ENCODE measurements at places on chromosomes 11 and 22.

- no peak for DNase-seq
Measured at GRCh38 chr11:134532921-134533421, 120.9 kb upstream of the B3GAT1 start.

- no peak for DNase-seq
Measured at GRCh38 chr22:42202048-42202447, 68.4 kb downstream of the TCF20 start.

DNA sequence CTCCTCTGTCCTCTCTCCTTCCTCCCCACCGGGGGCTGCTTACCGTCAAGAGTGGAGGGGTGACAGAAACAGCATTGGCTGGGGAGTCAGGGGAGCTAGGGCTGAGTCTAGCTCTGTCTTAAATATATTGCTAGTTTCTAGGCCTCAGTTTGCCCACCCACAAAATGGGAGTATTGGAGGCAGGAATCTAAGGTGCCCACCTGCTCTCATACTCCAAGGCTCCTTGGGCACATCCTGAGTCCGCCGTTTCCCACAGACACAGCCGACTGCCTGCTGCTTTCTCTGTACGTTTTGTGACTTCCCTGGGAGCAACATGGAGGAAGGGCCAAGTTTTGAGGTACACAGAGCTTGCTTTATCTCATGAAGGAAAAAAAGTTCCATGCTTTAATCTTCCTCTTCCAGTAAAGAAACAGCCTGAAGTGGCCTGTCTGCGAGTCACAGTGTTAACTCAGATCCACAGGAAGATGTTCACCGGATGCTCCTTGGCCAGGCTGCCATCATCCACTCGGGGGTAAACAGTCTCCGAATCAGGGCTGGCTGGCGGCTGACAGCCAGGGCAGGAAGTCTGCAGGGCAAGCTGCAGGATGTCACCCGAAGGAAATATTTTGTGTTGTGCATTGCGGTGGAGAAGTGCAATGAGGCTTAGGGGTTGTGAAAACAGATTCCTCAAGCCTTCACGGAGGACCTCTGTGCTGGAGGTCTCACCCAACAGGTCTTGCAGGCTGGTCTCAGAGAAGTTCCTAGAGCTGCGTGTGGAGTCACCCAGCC is 11.0 kb upstream of the CERK start:
- DNase-seq = peak; percentile 75

DNA sequence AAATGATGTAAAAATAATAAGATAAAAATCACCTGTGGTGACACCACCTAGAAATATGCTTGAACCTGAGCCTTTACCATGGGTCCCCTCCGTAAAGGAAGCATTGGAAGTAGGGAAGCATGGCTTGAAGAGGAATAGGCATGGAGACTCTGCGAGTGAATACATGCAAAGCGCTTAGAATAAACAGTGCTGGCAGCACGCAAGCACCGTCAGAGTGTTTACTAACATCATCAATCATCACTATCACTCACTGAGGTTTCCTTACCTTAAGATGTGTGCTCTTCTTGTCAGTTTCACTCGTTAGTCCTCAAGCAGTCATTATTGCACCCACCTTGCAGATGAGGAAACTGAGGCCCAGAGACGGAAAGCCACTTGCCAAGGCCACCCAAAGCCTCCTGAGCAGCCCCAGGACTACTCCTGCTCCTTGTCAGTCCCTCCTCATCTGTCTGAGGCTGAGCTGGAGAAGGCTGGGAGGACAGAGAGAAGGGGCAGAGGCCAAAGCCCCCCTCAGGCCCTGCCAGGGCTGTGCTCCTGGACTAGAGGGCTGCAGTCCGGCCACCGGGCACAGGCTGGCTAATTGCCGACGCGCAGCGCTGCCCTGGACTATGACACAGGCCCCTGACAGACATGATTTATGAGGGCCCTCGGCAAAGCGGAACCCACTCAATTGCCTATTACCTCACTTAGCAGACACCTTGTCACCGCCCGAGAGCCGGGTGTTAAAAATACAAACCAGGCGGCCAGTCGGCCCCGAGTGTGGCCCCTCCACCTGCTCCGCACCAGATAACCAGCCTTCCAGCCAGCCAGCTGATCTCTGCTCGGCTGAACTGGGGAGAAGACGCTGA is 168.9 kb downstream of the MN1 start:
- no peak for DNase-seq

GRCh38 chr11:40380835-40381234 is 1078.6 kb downstream of the LRRC4C start:
- no peak for DNase-seq

Data from stimulated activated CD4-positive, alpha-beta T cell treated with anti-CD3 and anti-CD28 coated beads, TNF-alpha, amount 100 ng/mL, for 1 hour (primary cell).